Testis (tissue), 5 donors: ENCODE measurements at places on chromosomes 6 and 20. TPM values are rescaled to one million over a fixed set of nuclear protein-coding genes. Genes with fewer than 3 reads are reported as not detected.

Gene DEFB132
- not detected for total RNA-seq

Gene SLCO4A1
- total RNA-seq = 9.8 TPM

Gene ADGRF4
- 0.31 TPM for total RNA-seq

Gene BPIFB1
- 1.6 TPM for total RNA-seq

Gene BMP5
- not detected for total RNA-seq

Gene C20orf204
- total RNA-seq = 4.5 TPM

Gene PACRG
- total RNA-seq = 84.6 TPM

Gene EIF2S2
- 45.4 TPM for total RNA-seq

Gene CLDN20
- total RNA-seq = not detected

Gene RSPH4A
- 2.1 TPM for total RNA-seq

Gene TBP
- total RNA-seq = 50.2 TPM

Gene ADGRB3
- total RNA-seq = 4.3 TPM

Gene PTCRA
- total RNA-seq = 0.56 TPM

Gene SLC17A2
- total RNA-seq = 0.31 TPM

Gene GPR6
- total RNA-seq = not detected

Gene SLC26A8
- 66.9 TPM for total RNA-seq

Gene MATN4
- total RNA-seq = 2.8 TPM

Gene STX11
- 6.1 TPM for total RNA-seq

Gene FAM162B
- 3.2 TPM for total RNA-seq

Gene NINL
- 32.8 TPM for total RNA-seq

Gene C6orf52
- 7.9 TPM for total RNA-seq

Gene SULF2
- total RNA-seq = 117 TPM

Gene SNX3
- 125 TPM for total RNA-seq

Gene TP53TG5
- total RNA-seq = 12.3 TPM

Gene C20orf144
- total RNA-seq = 119 TPM

Gene TNF
- 0.24 TPM for total RNA-seq

Gene FRK
- 3.7 TPM for total RNA-seq

Gene CRISP2
- total RNA-seq = 739 TPM

Gene PLEKHG1
- total RNA-seq = 104 TPM

Gene SAPCD1
- 10.4 TPM for total RNA-seq

Gene JARID2
- total RNA-seq = 53.7 TPM

Gene SPATA25
- total RNA-seq = 14.9 TPM

Gene SLC25A27
- 81.8 TPM for total RNA-seq

Gene DTNBP1
- 22.6 TPM for total RNA-seq

Gene CPNE1
- 103 TPM for total RNA-seq

Gene COQ3
- 2.3 TPM for total RNA-seq

Gene GJA10
- not detected for total RNA-seq

Gene TCP1
- total RNA-seq = 166 TPM

Gene SLC32A1
- 0.25 TPM for total RNA-seq

Gene DDAH2
- 19.6 TPM for total RNA-seq

Gene POU3F2
- 0.31 TPM for total RNA-seq

Gene GCNT2
- total RNA-seq = 17.0 TPM

Gene ENPP3
- total RNA-seq = 2.8 TPM

Gene APOBEC2
- total RNA-seq = 1.2 TPM
